Mesenchymal stem cell (in vitro differentiated cells and primary cell): ENCODE measurements at places on chromosomes 16 and 17.

GRCh38 chr16:83793179-83793578 is 14.6 kb upstream of the HSBP1 start:
- no peak for DNase-seq

- DNase-seq: no peak
Observed at GRCh38 chr16:3520841-3521240, 20.0 kb downstream of the CLUAP1 start.

DNA sequence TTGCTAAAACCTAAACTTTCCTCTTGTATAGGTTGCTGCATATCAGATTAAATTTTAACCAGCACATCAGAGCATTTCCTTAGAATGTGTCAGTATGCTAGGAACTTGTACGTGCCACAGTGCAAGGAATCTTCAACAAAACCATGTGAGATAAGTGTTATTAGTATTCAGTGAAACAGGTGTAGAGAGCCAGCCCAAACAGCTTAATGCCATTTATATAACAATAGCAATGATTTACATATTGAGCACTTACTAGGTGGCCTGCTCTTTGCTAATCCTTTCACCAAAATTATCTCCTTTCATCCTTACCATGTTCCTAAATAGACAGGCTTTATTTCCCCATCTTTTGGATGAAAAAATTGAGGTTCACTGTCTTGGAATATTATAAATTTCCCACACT is 485.7 kb downstream of the HS3ST4 start:
- DNase-seq: no peak

DNA sequence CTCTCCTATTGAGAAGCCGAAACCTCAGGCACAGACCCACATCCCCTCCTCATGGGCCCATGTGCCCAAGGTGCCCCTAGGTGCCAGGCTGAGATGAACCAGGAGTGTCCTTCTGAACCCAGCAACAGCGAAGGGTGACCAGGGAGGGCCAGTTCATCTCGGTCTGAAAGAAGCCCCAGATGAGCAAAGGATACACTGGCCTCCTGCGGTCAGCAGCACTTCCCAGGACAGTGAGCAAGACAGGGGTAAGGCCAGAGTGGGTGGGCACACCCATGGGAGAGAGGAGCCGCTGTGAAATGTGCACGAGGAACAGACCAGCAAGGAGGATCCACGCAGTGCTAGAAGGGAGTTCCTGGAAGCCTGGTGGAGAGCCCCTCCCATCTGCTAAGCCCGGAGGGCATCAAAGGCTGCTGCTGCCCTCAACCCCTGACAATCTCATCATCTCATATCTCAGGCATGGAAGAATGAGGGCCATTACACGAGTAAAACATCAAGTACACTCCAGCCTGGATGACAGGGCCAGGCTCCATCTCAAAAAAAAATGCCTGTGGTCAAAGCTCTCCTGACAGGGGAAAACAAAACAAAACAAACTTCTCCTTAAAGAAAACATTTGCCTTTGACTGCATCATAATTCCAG is 3.3 kb upstream of the HBZ start:
- DNase-seq: peak; percentile 25

DNA sequence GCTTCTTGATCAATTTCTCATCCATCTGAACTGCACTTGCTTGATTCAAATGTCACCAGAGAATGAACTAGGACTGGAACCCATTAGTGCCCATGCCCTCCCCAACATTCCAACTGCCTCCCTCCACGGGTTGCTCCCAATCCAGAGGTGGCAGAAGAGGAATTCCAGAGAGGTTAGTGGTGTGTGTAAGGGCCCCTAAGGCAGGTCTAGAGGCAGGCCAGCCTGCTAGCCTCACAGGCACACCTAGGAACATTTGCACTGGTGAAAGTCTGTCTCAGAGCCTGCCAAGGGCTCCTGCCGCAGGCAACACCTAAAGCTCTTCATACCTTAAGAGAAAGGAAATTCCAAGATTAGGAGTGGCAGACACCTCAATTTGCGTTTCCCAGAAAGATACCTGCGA is 21.2 kb upstream of the CMTM4 start:
- DNase-seq: no peak

GRCh38 chr16:30829130-30830071 is 42.4 kb upstream of the ZNF629 start:
- DNase-seq: no peak

DNA sequence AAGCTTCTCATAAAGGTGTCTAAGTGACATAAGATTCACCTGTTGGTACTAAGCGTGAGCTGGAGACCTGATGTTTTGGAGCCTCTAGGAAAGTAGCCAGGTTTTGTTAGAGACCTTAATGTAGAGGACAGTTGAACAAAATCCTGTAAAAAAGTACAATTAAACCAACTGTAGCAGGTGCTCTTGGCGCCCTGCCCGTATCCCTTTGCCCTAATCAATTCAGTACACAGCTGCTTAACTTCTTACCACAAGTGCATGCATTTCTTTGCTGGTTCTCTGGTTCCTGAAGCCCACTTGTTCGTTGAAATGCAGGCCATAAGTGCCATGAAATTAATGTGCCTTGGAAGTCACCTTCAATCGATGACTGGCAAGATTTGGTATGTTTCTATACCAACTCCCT is 24.4 kb downstream of the GLP2R start:
- DNase-seq: no peak

GRCh38 chr16:4859190-4859899 is 12.1 kb downstream of the UBN1 start:
- no peak for DNase-seq

DNA sequence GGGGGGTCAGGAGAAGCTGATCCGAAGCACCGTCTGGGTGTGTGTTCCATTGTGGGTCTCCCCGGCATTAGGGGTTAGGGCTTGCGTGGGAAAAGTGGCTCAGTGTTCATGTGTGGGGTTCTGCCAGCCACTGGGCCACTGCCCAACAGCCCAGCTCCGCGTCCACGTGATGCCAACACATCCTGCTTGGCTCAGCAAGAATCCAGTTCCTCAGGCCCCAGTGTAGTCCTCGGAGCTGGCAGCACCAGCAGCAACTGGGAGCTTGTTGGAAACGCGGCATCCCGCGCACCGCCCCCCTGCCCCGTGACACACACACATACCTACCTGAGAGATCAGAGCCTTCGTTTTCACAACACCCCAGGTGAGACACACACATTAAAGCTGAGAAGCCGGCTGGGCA is 18.9 kb downstream of the LGALS9 start:
- DNase-seq: no peak

DNA sequence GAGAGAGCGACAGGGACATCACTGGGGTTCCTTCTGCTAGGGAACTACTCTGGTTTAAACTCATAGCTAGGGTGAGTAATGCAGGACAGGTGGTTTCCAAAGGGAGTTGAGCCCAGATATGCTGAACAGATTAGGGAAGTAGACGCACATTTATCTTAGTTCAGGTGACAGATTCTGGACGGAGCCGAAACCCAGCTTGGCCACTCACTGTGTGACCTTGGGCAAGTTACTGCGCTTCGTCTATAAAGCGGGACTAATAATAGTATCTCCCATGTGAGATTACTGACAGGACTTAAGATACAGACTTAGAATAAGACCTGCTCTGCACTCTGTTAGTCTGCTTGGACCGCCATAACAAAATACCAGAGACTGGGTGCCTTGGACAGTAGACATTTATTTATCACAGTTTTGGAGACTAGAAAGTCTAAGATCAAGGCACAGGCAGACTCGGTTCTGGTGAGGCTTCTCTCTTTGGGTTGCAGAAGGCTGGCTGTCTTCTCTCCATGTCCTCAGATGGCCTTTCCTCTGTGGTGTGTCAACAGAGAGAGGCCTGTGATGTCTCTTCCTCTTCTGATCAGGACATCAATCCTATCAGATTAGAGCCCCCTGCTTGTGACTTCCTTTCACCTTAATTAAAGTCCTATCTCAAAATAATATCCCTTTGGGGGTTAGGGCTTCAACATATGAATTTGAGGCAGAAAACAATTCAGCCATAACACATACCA is 12.1 kb downstream of the SCNN1G start:
- DNase-seq: no peak

GRCh38 chr17:33952425-33952824 is 302.7 kb upstream of the CCL2 start:
- DNase-seq: no peak

- no peak for DNase-seq
Observed at GRCh38 chr17:278055-278675, 74.4 kb downstream of the RPH3AL start.

- peak; percentile 90 for DNase-seq
Observed at GRCh38 chr16:77898671-77899211, 110.4 kb downstream of the VAT1L start.

DNA sequence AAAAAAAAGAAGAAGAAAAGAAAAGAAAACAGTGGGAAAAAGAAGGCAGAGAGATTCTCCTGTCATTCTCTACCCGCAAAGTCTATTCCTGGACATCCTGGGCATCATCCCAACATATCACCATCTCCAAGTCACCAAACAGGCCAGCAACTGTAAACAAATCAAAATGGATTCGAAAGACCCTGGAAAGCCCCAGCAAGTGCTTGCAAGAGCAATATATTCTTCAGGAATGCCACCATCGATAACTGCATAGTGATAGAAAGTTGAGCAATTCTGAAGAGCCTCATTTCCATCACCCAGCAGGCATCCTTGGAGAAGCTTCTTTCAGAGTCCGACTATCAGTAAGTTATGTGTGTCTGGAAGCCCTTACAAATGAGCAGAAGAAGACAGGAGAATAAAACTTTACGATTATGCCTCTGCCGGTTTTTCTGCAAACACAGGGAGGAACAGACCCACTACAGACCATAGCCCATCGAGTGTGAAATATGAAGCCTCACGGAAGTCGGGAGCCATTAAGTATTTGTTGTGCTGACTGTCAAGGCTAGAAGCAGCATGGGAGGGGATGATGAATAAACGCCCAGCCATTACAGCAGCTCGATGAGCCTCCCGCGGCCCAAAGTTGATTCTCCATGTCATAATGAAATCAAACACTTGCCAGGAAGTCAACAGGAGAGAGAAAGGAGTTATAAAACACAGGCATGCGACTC is 64.5 kb upstream of the SEC14L1 start:
- peak; percentile 50 for DNase-seq

DNA sequence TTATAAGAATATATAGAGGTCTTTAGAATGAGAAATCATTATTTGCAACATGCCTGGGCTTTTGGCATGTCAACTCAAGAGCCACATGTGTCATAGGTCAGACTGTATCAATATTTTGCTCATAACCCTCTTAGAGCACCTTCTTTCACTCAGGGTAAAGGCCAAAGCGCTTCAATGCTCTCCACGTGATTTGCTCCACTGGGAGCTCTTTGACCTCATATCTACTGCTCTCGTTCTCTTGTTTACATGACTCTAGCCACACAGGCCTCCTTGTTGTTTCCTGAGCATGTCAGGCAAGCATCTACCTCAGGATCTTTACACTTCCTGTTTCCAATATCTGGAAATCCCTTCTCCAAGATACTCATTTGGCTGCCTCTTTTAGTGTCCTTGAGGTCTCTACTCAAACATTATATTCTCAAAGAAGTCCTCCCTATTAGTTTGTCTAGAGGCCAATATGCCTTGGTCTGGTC is 148.4 kb downstream of the TOX3 start:
- DNase-seq: no peak

GRCh38 chr17:7261379-7262191 is 693 bp downstream of the CLDN7 start:
- no peak for DNase-seq

- DNase-seq: no peak
Observed at GRCh38 chr17:59370593-59371299, 39.3 kb downstream of the YPEL2 start.

GRCh38 chr16:47644661-47645060 is 183.5 kb downstream of the PHKB start:
- peak; percentile 8 for DNase-seq

DNA sequence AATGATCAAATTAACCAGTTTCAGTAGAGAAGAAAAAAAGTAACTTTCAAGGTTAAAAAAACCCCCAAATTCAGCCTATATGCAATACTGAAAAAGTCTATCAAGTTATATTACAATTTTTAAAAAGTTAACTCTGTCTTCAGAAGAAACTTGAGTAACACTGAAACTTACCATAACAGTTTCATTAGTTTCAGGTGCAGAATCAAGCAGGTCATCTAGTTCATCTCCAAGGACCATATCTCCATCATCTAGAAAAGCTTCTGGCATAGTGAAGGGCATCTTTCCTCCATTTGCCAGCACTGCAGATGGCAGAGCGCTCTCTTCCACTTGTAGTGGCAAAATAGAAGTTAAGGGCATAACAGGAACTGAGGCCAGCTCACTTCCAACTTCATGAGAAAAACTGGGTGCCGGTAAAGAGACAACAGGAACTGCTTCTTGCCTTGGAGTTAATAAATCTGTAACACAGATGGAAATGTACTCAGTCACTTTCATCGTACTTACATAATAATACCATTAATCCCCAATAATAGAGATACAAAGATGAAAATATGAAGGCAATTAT is 22.9 kb downstream of the ZC3H7A start:
- no peak for DNase-seq

GRCh38 chr17:3893003-3893719 is at the start of gene CAMKK1:
CAMKK1 (minus strand) TSS chr17:3893053; CDS start chr17:3885687, 7,366 bp downstream.
- DNase-seq: peak; percentile 84

DNA sequence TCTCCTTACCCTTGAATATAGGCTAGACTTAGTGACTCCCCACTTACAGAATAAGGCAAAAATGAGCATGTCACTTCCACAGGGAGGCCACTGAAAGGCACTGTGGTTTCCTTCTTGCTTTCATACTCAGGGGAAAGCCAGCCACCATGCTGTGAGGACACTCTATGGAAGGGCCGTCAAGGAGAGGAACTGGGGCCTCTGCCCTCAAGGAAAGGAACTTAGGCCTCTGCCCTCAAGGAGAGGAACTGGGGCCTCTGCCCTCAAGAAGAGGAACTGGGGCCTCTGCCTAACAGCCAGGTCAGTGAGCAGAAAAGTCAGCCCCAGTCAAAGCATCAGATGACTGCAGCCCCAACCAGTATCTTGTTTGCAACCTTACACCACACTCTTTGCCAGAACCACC is 30.1 kb downstream of the VPS35 start:
- no peak for DNase-seq

DNA sequence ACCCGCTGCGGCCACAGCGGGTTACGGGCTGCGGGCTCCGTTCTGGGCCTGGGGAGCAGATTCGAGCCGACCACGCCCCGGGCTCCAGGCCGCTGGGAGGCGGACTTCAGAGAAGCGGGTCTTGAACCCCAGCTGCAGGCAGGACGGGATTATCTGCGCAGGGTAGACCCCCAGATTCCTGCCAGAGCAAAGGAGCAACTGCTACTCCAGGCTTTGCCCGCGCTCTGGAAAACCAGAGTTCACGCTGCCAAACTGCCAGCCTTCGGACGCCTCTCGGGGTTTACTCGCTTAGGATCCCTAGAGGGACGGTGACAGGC is 301 bp upstream of the ULK2 start:
- DNase-seq: no peak

DNA sequence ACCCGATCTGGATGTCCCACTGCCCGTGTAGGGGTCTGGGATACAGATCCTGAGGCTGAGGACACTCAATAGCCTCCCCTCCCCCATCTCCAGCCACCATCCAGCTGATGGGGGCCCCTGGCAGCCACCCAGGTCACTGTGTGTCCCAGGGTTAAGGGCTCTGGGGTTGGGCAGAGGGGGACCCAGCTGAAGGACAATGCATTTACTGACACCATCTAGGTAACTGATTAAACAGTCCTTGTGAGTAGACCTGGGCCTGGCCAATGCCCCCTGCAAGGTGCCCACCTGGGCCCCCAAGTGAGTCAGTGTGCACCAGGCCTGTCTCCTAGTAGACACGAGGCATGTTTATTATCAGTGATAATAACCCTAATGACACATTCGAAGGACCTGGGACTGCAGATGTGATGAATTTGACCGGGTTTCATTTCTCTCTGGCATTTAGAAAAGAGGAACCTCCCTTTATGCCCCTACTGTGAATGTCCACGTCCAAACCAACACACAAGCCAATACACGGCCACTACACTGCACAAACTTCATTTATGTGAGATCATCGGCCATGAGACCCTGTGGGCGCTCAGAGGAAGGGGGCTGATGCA is 261.9 kb upstream of the FOXF1 start:
- DNase-seq: no peak
